Renal pelvis (tissue), 12 donors: ENCODE measurements at places on chromosomes 12 and 14. TPM values are rescaled to one million over a fixed set of nuclear protein-coding genes. Genes with fewer than 3 reads are reported as not detected.

GRCh38 chr14:94088516-94088915, 7.4 kb downstream of the IFI27L1 start:
- DNase-seq = no peak

- no peak for DNase-seq
These were observed 764 bp upstream of the SPTB start for GRCh38 chr14:64880221-64881121.

- DNase-seq = peak; percentile 58
These were observed 58.3 kb downstream of the ESRRB start for GRCh38 chr14:76434220-76434619.

DNA sequence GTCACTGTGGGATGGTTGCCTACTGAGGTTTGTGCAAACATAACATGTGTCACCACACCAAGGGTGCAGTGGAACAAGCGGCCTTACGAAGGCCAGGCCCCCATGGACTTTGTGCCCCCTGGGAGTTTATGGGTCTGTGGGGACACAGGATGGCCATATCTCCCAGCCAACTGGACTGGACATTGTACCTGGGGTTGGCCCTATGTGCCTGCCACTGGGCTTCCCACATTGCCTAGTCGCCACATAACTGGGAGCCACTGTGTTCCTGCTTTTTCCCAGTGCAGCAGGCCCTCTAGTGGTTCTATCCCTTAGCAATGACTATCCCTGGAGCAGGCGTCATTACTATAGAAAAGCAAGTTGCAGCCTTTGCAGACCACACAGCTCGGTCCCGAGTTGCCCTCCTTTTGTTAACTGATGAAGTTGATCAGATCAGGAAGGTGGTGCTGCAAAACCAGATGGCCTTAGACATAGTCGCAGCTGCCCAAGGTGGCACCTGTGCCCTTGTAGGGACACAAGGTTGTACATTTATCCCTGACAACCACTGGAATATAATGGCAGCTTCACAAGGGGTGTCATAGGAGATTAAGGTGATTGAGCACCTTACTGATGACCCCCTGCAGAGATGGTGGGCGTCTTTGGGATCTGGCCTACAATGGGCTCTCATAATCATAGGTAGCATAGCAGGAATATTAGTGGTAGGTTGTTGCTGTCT, 15.2 kb upstream of the RNASE12 start:
- no peak for DNase-seq

DNA sequence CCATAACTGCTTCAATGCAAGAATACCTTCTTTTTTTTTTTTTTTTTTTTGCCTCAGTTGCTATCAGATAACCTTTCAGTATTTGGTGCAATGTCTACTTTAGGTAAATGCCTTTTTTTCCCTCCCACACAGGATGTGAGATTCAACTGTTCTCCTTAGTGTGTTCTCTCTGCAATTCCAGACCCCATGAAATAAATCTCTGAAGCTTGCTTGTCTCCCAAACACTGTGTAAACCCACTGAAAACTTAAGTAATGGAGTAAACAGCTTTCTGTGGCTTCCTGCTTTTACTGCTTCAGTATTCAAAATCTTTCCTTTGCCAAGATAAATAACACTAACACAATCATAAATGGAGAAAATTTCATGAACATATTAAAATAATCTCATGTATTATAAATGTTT, 55.8 kb upstream of the CLEC14A start:
- DNase-seq = peak; percentile 35

DNA sequence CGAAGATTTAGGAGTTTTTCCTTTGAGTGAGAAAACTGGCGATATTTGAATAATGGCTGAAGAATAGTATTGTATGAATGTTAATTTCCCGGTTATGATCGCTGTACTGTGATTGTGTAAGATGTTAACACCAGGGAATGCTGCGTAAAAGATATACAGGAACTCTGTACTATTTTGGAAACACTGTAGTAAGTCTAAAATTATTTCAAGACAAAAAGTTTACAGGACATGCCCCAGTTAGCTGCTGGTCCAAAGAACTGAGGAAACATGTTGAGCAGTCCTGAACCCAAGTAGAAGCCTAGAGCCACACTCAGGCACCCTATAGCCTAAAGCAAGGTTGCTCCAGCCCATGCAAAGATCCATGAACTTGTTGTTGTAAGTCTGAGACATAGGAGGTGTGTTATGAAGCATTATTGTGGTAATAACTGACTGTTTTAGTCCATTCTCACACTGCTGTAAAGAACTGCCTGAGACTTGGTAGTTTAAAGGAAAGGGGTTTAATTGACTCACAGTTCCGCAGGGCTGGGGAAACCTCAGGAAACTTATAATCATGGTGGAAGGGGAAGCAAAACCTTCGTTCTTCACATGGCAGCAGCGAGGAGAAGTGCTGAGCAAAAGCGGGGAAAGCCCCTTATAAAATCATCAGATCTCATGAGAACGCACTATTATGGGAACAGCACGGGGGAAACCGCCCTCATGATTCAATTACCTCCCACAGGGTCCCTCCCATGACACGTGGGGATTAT, 99.8 kb upstream of the RESF1 start:
- no peak for DNase-seq

DNA sequence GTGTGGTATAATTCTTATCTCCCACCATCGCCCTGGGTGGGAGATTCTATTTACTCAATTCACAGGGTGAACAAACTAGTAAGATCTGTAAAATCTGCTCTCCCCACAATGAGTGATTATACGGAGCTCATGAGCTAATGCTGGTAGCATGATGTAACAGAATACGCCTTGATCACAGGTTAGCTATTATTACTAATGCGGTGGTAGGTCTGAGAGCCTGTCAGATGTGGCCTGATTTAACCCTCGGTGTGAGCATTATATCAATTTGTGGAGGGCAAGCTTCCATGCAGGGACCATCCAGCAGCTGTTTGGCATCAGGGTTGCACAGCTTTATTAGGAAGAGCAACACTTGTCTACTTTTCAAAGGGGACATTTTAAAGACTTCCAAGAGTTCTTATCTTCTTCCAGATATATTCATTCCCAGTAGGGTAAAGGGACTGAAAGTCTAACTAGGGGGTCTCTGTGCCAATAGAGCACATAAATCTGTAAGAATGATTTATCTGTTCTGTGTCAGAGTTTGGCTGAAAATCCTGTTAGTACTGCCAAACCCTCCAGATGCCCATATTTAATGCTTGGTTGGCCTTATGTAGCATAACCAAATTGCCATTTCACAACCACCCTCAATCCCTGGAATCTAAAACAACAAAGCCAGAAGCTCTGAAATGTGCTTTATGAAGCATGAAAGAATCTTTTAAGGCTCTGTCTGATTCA, 18.7 kb downstream of the TSHR start:
- no peak for DNase-seq

GRCh38 chr14:94767321-94767878, 2.5 kb downstream of the GSC start:
- DNase-seq = no peak

GRCh38 chr12:90652280-90652679, 302.7 kb downstream of the CCER1 start:
- DNase-seq = no peak

- peak; percentile 47 for DNase-seq
These were observed 910 bp upstream of the SRP54 start for GRCh38 chr14:34981743-34982420.

GRCh38 chr12:79859646-79860045, 75.3 kb downstream of the PPP1R12A start:
- DNase-seq = no peak

RAB21 gene
- 61.5 TPM for polyA plus RNA-seq

SLC5A8 gene
- polyA plus RNA-seq = 25.3 TPM

TOMM20L gene
- 2.3 TPM for polyA plus RNA-seq

NUAK1 gene
- 9.7 TPM for polyA plus RNA-seq
